ENCODE measurements at places on chromosomes 16 and 17. TPM values are rescaled to one million over a fixed set of nuclear protein-coding genes. Genes with fewer than 3 reads are reported as not detected.

- no peak for DNase-seq
Observed at GRCh38 chr17:1931844-1932579, 93.1 kb downstream of the RTN4RL1 start.

- DNase-seq = no peak
Observed at GRCh38 chr17:65920996-65921395, 270.9 kb downstream of the CEP112 start.

GRCh38 chr17:81394921-81395599, at the start of gene BAHCC1:
TSS of gene BAHCC1 (plus strand) at chr17:81395457. CDS start at chr17:81399740, 4,283 bp downstream.
- peak; percentile 97 for DNase-seq

- no peak for DNase-seq
Observed at GRCh38 chr17:67569873-67570272, 147.9 kb upstream of the NOL11 start.

- DNase-seq = no peak
Observed at GRCh38 chr16:52095471-52095870, 451.5 kb downstream of the TOX3 start.

DNA sequence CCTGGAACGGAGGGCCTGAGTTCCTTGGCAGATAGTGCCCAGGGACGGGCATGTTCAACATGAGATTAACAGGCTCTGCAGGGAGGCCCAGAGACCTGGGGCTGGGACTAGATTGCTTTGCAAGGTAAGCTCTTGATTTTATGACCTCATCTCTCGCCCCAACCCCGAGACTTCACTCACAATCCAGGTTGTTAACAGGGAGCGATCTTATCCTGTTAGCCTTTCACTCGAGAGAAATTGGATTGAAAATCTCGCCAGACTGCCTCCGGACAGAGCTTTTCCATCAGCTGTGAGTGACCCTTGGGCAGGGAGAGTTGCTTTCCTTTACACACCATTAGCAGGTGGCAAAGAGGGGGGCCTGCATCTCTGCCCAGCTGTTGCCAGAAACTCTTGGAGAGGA, 521.7 kb upstream of the EEF2KMT start:
- DNase-seq = no peak

GRCh38 chr17:64109400-64109799, 20.5 kb downstream of the ERN1 start:
- DNase-seq = no peak

DNA sequence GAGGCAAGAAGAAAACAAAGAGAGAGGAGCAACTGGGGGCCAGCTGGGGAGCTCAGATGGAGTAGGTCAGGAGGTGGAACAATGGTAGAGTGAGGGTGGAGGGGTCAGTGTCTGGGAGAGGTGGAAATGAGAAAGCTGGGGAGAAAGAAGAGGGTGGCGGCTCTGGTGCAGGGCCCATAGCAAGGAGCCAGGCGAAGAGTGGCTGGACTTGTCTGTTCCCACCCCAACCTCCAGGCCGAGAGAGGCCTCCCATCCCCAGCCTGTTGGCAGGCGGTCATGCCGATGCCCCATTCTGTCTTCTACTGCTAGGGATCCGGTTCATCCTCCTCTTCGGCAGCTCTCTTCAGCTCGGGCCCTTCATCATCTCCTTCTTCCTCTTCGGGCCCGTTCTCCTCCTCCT, 31.3 kb downstream of the AP1G1 start:
- no peak for DNase-seq

GRCh38 chr17:43334738-43335402, 63.9 kb upstream of the ARL4D start:
- no peak for DNase-seq

- no peak for DNase-seq
Observed at GRCh38 chr17:798246-798645, 16.1 kb downstream of the MRM3 start.

DNA sequence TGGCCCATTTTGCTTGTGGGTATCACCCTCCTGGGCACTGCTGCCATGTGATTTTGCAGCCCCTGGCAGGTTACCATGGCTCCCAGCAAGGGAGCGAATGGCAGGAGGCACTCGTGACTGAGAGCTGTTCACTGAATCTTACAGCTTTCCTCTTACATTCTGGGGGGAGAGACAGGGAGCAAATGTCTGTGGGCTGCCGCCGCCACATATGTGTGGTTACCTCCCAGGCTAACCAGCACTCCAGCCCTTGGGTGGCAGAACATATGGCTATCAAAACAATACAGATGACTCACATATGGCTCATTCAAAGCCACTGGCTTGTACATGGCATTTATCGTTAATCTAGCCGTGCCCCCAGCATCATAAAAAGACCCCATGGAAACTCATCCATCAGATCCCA, 19.8 kb downstream of the GTF3C1 start:
- DNase-seq = no peak

- DNase-seq = no peak
Observed at GRCh38 chr16:78994135-78994745, 606.3 kb downstream of the MAF start.

DNA sequence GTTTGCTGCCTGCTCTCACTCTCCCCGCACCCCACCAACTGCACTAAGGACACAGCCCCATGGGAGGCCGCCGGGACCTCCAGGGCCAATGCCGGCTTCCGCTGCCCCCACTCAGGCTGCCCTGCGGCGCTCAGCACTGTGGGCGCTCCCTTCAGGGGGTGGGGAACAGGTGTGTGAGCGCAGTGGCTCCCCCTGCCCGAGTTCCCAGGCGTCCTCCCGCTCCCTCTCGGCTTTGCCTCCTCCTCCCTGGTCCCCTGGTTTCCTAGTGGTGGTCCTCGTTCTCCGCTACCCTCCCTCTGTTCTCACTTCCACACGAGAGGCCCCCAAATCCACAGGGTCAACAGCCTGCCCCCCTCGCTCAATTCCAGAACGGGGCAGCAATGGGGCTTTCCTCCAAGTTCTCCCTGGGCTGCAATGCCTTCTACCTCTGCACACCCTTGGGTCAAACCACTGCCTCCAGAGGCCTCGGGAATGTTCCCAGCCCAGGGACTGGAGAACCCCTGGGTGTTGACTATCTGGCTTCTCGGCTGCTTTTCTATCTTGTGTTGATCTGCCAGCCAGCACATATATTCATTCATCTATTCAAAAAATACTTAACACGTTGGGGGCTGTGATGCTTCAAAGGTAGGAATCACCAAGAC, 9.9 kb downstream of the FOXJ1 start:
- DNase-seq = no peak

DNA sequence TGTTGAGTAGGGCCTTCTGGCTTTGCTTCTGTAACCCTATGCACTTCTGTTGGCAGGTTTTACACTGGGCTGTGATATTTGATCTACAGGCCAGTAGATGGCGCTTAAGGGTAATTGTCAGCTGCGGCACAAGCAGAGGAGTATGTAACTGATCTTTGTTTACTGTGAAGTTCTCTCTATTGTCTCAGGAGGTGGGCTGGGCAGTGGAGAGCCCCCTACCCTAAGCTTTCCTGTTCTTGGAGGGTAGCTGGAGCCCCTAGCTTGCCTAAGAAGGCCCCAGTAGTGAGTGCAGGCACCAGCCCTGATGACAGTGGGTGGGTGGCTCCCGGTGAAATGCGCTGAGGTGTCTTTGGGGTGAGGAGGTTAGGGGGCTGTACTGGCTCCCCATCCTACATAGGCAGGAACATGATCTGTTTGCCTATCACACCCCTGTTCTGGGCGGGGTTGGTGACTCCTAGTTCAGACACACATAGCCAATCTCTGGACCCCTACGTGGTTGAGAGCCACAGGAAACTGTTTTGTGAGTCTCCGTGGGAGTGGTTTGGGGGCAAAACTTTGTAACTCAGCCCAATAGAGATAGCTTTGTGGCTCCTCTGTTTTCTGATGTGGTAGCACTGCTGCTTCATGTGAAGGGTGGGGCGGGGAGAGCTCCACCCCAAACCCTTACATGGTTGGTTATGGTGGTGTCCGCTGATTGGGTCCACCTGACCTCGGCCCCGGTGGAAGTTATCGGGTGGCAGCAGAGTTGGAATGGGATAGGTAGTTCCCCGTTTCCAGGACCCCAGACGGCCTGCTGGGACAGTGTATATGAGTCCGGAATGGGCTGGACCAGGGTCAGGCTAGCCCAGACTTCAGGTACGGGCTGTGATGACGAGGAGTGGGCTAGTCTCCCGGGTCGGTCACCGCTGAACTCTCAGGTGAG, 60.4 kb downstream of the SLFN11 start:
- DNase-seq = no peak

The CXCL16 gene
- 2.2 TPM for polyA plus RNA-seq

The SLC39A11 gene
- polyA plus RNA-seq = 17.6 TPM

The TAC4 gene
- polyA plus RNA-seq = not detected

The GAS2L2 gene
- not detected for polyA plus RNA-seq

The CASKIN1 gene
- polyA plus RNA-seq = 0.02 TPM

The KRT23 gene
- polyA plus RNA-seq = 0.09 TPM

The CFAP52 gene
- polyA plus RNA-seq = 0.31 TPM
